Effector memory CD8-positive, alpha-beta T cell (primary cell): ENCODE measurements at places on chromosomes 1 and 21.

DNA sequence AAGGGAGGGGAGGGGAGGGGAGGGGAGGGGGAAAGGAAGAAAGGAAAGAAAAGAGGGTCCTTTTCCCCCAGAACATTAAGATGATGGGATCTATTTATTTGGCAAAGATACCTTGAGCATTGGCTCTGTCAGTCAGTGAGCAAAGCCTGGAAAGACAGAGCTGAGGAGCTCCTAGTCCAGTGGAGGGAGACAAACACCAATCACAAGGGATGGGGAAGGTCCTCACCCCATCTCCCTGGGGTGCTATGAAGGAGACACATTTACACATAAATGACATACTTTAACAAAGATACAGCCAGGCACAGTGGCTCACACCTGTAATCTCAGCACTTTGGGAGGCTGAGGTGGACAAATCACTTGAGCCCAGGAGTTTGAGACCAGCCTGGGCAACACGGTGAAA is 154.9 kb upstream of the TIAM1 start:
- H3K4me1 ChIP-seq: no peaks in the 10 kb centered on the region
- H3K4me3 ChIP-seq: no peak overlapping the region
- DNase-seq: no peak
- H3K27ac ChIP-seq: no peak overlapping the region
- no peaks in the 10 kb centered on the region for H3K36me3 ChIP-seq

GRCh38 chr1:85583611-85584263 is 3.2 kb downstream of the CCN1 start:
- DNase-seq: no peak
- H3K4me1 ChIP-seq: peaks cover 5% of the 10 kb centered on the region
- no peak overlapping the region for H3K27ac ChIP-seq
- H3K36me3 ChIP-seq: no peaks in the 10 kb centered on the region
- no peak overlapping the region for H3K4me3 ChIP-seq
- peaks cover 78% of the 10 kb centered on the region for H3K27me3 ChIP-seq

GRCh38 chr1:98352378-98352777 is 309.1 kb upstream of the SNX7 start:
- H3K4me3 ChIP-seq: no peak overlapping the region
- H3K27me3 ChIP-seq: no peaks in the 10 kb centered on the region
- no peak for DNase-seq
- H3K4me1 ChIP-seq: peaks cover 4% of the 10 kb centered on the region
- no peaks in the 10 kb centered on the region for H3K36me3 ChIP-seq

DNA sequence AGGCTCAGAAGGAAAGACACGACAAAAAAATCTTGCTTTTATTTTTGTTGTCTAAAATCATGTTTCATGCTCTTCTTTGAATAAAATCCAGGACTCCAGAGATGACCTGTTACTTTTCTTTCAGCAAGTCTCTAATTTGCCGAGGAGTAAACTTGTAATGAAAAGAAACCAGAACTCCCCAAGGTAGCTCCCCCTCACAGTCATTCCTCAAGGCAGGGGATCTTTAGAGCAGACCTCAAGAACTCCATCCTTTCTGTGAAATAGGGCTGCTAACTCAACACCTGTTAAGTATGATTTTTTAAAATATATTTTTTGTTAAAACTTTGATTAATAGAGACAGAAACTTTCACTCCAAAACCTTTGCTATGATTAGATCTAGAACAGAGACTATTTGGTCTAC is 82.7 kb upstream of the ABCD3 start:
- H3K36me3 ChIP-seq: no peaks in the 10 kb centered on the region
- no peak for DNase-seq
- no peak overlapping the region for H3K27ac ChIP-seq
- peaks cover 2% of the 10 kb centered on the region for H3K4me1 ChIP-seq
- H3K4me3 ChIP-seq: no peak overlapping the region

- H3K4me1 ChIP-seq: peaks cover 8% of the 10 kb centered on the region
- H3K4me3 ChIP-seq: peak overlapping the region; percentile 72
- H3K36me3 ChIP-seq: peaks cover 2% of the 10 kb centered on the region
- H3K27me3 ChIP-seq: peaks cover 14% of the 10 kb centered on the region
- DNase-seq: no peak
Measured at GRCh38 chr1:228060458-228061190, 21.9 kb upstream of the ARF1 start.
